ENCODE measurements at places on chromosomes 13 and 19.

- DNase-seq, result no peak
These were observed 16.1 kb downstream of the ZFR2 start for GRCh38 chr19:3852614-3853254.

- DNase-seq, result no peak
These were observed 11.4 kb downstream of the CARD8 start for GRCh38 chr19:48244281-48244680.

- no peak for DNase-seq
These were observed 5.9 kb downstream of the RAB8A start for GRCh38 chr19:16117594-16118033.

GRCh38 chr13:68996668-68997025 lies 1111.0 kb upstream of the ATXN8OS start:
- DNase-seq, result no peak

- no peak for DNase-seq
These were observed 2857.0 kb upstream of the PCDH20 start for GRCh38 chr13:64272681-64273080.

DNA sequence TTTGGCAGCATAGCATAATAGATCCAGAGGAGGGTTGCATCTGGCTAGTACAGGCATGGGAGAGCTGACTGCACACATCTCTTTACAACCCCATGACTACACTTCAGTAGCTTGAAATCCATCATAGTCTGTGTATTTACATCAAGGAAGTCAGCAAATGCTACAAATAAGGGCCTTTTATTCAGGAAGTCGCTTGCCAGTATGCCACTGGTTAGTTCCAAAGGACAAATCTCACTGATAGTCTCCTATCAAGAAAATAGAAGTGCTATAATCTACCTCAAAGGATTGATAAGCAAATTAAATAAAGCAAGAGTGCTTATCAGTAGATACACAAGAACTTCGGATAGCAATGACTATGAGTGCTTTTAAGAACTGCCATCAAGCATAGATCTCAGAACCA lies 112.7 kb downstream of the KLF12 start:
- no peak for DNase-seq

DNA sequence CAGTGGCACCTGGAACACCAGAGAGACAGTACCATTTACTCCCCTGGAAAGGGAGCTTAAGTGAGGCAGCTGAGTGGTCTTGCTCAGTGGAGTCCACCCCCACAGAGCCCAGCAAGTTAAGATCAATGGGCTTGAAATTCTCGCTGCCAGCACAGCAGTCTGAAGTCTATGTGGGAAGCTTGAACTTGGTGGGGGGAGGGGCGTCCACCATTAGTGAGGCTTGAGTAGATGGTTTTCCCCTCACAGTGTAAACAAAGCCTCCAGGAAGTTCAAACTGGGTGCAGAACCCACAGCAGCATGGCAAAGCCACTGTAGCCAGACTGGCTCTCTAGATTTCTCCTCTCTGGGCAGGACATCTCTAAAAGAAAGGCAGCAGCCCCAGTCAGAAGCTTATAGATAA lies 30.3 kb upstream of the CEACAM4 start:
- no peak for DNase-seq

DNA sequence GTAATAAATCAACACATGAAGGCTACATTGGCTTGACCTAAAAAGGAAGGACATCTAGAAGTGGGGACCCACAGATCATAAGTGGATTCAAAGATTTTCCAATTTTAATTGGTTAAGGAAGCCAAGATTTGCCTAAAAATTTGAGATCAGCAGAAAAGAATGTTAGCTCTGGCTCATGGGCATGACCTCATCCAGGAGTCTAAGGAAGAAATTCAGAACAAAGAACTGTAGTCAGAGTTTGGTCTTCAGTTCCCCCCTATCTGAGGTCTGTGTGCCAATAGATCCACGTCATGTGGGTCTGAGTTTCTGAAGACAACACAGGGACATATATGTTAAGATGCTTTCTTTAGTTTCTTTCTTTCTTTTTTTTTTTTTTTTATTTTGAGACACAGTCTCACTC lies 648.8 kb upstream of the SPRY2 start:
- no peak for DNase-seq

GRCh38 chr19:16364231-16364865 lies 39.7 kb downstream of the KLF2 start:
- DNase-seq, result no peak

DNA sequence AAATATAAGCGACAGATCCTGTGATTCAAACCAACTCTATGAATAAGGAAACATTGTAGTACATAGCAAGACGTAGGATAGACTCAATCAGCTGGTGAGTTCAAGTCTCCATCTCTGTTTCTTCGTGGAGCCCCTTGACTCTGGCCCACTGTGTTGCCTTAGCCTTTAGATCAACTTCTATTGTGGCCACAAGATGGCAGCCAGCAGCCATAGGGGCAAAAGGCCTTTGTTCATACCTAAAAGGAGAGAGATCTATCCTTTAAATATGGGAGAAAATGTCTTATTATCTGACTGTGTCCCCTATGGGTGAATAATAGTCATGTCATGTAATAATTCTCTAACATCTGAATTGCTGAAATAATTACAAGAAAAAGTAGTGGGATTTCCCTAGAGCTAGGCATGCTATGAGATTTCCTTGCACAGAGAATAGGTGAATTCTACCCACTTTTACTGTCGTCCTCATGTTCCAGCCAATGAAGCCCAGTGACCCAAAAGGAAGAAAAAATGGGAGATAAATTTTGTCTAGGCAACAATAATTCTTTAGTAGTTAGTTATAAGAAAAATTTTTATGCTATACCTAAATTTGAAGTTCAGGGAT lies 129.4 kb downstream of the PCDH20 start:
- DNase-seq, result no peak

DNA sequence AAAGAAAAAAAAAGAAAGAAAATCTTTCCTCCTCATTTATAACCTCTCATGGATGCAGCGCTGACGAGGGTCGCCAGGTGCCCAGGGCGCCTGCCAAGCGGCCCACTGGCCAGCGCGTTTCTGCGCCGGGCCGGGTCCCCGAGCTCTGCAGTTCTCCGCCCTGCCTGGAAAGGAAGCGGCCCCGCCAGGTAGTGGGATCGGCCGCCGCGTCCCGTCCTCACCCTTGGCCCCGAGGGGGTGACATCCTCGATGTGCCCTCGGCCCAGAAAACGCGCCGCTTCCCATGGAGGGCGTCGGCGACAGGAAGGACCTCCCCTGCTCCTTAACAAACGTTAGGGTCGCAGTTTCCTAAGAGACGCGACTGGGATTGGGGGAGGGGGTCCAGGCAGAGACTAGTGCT lies 56.9 kb downstream of the ZNF726 start:
- DNase-seq, result no peak

DNA sequence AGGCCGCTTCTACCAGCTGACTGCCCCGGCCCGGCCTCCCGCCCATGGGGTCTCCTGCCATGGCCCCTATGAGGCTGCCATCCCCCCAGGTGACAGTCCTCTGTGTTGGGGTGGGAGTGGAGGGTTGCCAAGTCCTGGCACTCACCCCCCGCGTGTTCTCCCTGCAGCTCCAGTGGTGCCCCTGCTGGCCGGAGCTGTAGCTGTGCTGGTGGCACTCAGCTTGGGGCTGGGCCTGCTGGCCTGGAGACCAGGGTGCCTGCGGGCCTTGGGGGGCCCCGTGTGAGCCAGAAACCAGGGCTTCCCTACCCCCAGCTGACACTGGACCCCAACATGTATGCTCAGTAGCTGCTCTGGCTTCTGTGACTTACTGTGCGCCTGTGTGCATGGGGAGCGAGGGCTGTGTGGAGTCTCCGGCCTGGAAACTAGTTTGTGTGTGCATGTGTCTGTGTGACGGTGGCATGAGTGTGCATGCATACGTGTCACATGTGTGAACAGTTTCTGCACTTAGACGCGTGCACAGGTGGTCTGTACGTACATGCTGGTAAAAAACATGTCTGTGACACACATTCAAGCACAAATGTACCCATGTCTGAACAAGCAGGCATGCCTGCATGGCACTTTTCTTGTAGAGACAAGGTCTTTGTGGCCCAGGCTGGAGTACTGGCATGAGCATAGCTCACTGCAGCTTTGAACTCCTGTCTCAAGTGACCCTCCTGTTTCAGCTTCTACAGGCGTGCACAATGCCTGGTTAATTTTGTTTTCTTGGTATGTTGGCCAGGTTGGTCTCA lies 4.9 kb downstream of the ACP4 start:
- no peak for DNase-seq

GRCh38 chr13:30373727-30374126 lies 48.6 kb upstream of the UBE2L5 start:
- DNase-seq, result no peak

GRCh38 chr13:85557691-85558467 lies 241.3 kb downstream of the SLITRK6 start:
- no peak for DNase-seq

- no peak for DNase-seq
These were observed 333.5 kb downstream of the TSHZ3 start for GRCh38 chr19:31015778-31016177.

- DNase-seq, result no peak
These were observed 9.5 kb upstream of the VSTM2B start for GRCh38 chr19:29516358-29516725.

GRCh38 chr19:48913114-48913889 lies 13.2 kb downstream of the NUCB1 start:
- DNase-seq, result no peak

GRCh38 chr19:49057636-49058234 lies at the start of gene CGB7:
TSS of gene CGB7 (minus strand) at chr19:49057749. CDS start at chr19:49055375, 2,374 bp downstream.
- no peak for DNase-seq

- DNase-seq, result no peak
These were observed 28.6 kb downstream of the WDFY2 start for GRCh38 chr13:51612867-51613266.

- peak; percentile 15 for DNase-seq
These were observed 2.3 kb downstream of the SLC5A5 start for GRCh38 chr19:17873786-17874757.

- DNase-seq, result no peak
These were observed 17.7 kb upstream of the KLF5 start for GRCh38 chr13:73040968-73041596.

GRCh38 chr13:99977334-99977911 lies 4.2 kb upstream of the ZIC2 start:
- no peak for DNase-seq

DNA sequence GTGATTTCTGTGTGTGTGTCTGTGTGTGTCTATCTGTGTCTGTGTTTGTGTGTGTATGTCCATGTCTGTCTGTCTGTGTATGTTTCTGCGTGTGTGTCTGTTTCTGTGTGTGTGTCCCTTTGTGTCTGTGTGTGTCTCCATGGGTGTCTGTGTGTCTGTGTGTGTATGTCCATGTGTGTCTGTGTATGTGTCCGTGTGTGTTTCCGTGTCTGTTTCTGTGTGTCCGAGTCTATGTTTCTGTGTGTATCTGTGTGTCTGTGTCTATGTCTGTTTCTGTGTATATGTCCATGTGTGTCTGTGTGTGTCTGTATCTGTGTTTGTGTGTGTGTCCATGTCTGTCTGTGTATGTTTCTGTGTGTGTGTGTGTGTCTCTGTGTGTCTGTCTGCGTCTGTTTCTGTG lies 276.3 kb upstream of the SOX1 start:
- DNase-seq, result no peak

DNA sequence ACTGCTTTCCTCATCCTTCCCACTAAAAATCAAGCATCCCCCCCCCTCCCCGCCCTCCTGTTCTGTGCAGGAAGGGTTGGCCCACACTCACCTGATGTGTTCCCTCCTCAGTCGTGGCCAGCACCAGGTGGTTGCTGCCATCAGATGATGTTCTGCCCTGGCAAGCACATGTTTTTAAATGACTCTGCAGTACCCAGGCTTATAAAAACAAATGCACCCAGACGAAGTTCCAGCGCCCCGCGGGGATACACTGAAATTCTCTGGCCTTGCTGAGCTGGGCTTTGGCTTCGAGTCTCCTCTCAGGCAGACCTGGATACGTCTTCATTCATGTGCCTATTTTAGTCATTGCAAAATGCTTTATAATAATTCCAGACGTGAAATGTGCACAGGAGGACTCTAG lies 316.3 kb downstream of the DLEU7 start:
- no peak for DNase-seq

DNA sequence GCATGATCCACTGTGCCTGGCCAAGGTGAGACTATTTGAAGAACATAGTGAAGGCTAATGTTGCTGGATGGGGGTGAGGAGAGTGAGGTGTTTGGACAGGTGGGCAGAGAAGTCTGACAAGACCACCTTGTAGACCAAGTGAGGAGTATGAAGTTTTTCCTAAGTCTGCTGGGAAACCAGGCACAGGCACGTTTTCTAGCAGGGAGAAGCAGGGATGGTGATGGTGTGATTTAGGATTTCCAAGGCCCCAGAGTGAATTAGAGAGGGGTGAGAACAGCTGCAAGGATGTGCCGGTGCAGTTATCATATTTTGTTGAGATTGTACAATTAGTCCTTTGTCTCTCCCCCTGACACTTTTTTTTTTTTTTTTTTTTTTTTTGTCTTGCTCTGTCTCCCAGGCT lies 5.6 kb upstream of the PKN1 start:
- no peak for DNase-seq

GRCh38 chr19:10653482-10653731 lies 739 bp upstream of the ILF3 start:
- no peak for DNase-seq

- DNase-seq, result no peak
These were observed 5.3 kb downstream of the USP12 start for GRCh38 chr13:27166313-27166712.

GRCh38 chr13:85266331-85266730 lies 532.9 kb downstream of the SLITRK6 start:
- DNase-seq, result no peak

DNA sequence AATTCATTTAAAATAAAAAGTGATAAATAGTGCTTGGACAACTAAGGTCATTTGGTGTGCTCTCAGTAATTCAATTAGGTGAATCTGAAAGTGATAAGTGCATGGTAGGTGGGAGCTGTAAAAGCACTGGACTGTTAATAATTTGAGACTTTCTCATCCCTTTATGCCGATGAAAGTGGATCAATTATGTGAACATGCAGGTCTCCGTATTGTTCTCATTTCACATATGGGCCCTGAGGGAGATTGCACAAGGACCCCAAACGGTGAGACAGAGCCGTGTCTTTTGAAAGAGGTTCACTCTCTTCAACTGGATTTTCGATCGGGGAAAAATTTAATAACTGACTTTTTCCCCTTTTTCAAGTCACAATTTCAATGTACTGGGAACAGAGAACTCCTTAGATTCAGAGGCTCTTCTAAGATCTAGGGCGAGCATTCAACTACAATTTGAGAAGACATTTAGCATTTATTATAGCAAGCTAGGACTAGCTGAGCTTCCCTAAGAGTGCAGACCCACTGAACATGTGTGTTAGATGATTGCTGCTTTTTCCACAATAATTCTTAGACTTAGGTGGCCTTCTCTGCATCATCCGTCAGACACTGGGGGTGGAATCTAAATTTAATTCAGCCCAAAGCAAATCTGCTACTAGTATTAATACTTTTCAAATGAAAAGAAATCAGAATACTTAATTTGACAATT lies 347.6 kb downstream of the OXGR1 start:
- DNase-seq, result no peak

- DNase-seq, result no peak
These were observed 6.5 kb downstream of the ATP8B3 start for GRCh38 chr19:1805401-1806183.

All from head of caudate nucleus (tissue), 42 donors.